Esophagus squamous epithelium (tissue), 5 donors: ENCODE measurements at places on chromosomes 4 and X. TPM values are rescaled to one million over a fixed set of nuclear protein-coding genes. Genes with fewer than 3 reads are reported as not detected.

- H3K27ac ChIP-seq, result peak overlapping the region; percentile 92
- DNase-seq, result no peak
- peaks cover 55% of the 10 kb centered on the region for H3K4me1 ChIP-seq
- peak overlapping the region; percentile 37 for H3K4me3 ChIP-seq
- H3K27me3 ChIP-seq, result no peaks in the 10 kb centered on the region
- H3K36me3 ChIP-seq, result no peaks in the 10 kb centered on the region
These were observed 944 bp downstream of the KLF8 start for GRCh38 chrX:56233100-56233499.

Gene TRIML2
- not detected for total RNA-seq

DNA sequence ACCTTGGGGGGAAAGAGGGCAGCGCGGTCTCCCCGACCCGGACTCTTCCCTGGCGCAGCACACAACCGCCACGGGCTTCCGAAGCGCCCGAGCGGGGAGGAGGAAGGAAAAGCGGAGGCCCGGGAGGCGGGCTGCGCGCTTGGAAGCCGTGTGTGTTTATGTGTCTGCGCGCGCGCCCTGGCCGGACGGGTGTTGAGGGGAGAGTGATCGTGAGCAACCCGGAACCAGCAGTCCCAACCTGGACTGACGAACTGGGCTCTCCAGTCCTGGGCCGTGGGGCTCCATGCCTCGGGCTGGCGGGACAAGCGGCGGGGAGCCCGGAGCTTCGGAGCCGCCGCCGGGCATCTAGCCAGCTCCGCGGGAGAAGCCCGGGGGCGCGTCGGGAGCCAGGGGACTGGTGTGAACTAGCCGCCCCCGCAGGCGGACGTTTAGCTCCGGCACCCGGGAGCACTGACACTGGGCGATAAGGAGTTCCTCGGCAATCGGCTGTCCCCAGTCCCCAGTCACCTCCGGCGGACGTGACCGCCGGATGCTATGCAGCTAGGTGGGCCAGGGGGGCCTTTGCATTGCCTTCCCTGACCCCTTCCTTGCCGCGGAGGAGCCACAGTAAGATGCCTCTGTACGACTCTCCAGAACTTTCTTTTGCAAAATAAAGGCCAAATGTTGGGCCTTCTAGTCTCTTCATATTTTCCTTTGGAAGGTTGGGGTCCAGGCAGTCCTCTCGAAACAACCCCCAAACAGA lies 74.8 kb upstream of the BCOR start:
- H3K36me3 ChIP-seq, result no peaks in the 10 kb centered on the region
- H3K27ac ChIP-seq, result peak overlapping the region; percentile 92
- H3K4me1 ChIP-seq, result peaks cover 13% of the 10 kb centered on the region
- no peak for DNase-seq

Gene BGN
- 11.1 TPM for total RNA-seq

DNA sequence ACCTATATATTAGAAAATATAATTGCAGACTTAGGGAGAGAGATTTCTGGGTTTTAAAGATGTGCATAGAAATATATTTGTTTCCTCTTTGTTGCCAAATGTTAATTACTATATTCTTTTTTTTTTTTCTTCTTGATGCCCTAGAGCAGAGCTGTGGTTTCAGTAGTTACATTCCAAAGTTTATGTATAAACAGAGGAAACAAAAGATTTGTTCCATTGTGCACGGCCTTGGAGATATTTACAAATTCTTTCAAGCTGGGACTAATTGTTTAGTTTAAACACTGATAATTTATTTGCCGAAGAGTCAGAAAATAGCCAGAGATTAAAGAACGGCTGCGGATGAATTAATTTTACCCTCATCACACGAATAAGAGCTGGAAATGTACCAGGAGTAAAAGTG lies 85.1 kb downstream of the USP46 start:
- DNase-seq, result no peak
- no peak overlapping the region for H3K27ac ChIP-seq
- H3K27me3 ChIP-seq, result no peaks in the 10 kb centered on the region
- no peaks in the 10 kb centered on the region for H3K36me3 ChIP-seq
- no peak overlapping the region for H3K4me3 ChIP-seq
